DMS 273 treated with DMSO at 0.1 percent for 48 hours (cell line): ENCODE measurements at places on chromosomes 6 and 20.

DNA sequence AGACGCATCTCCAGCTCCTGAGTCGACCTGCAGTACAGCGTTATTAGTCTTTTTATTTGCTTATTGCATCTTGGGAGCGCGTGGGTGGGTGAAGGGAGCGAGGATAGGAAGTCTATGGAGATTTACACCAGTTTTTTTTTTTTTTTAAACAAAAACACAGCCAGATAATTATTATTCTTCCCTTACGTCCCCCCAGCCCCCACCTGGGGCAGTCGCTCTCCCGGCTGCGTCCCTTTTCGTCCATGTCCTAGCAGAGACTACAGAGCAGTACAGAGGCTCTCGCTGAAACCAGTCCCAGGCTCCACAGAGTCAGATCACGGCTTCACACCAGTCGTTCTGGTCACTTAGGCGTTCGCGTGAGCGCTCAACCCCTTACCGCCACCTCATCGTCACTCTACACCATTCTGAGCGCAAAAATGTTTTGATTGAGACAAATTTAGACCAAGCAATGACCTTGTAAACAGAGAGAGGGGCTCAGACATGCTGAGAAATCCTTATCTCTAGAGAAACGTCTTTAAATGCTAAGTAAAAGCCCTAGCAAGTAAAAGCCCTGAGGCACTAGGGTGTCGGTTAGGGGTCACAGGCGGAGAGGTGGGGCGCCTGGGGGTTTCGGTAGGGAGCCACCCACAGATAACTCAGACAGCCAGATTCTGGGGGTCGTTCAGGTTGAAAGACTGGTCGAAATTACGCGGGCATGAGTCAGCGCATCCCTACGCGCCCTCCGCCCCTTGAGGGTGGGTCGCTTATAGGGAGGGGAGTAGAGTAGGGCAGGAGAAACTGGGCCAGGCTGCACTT lies 975 bp upstream of the PPT2 start:
- no peak for DNase-seq

DNA sequence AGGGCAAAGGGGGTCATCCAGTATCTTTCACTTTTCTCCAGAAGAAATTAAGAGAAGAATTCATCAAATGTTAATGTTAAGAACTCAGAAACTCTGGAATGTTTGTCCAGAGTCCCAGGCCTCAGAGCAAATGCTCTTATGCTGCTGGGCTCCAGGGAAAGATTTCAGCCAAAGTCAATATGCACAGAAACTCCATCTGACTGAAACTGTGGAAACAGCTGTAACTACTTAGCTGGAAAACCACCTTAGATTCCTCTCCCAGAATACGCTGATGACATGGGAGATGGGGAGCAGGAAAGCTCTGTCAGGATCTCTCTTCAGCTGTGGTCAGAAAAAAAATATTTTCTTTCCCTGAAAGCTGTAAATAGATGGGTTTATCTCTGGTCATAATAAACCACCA lies 559.6 kb downstream of the RFPL4B start:
- DNase-seq: no peak

DNA sequence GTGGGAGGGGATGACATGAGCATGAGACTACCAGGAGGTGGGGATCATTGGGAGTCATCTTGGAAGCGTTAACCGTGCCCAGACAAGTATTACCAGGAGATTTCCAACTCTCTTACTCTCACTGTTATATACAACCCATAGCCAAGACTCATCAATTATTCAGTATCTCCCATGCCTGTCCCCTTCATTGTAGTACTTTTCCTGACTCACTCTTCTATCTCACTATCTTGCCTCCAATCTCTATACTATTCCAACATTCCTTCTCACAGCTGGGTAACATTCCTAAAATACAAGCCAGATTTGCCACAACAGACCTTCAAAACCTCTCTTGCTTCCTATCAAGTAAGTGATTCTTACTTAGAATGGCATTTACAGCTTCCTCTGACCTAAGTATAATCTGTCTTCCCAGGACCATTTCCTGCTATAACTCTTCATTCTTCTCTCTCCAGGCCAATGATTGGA lies 226.3 kb upstream of the SMLR1 start:
- no peak for DNase-seq

DNA sequence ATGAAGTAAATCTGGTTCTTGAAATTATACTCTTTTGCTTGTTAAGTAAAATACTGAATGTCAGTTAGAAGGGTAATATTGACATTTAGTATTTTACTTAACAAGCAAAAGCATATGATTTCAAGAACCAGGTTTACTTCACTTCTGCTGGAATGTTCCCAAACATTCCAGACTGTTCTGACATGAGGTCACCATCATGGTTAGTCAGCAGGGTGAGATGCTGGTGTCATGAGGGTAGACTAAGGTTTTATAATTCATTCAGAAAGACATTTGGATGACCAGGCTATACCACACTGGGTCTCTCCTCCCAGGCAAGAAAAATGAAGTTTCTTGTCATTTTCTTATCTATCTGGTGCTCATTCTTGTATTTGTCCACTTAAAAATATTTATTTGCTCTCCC lies 414.4 kb upstream of the MMS22L start:
- no peak for DNase-seq

DNA sequence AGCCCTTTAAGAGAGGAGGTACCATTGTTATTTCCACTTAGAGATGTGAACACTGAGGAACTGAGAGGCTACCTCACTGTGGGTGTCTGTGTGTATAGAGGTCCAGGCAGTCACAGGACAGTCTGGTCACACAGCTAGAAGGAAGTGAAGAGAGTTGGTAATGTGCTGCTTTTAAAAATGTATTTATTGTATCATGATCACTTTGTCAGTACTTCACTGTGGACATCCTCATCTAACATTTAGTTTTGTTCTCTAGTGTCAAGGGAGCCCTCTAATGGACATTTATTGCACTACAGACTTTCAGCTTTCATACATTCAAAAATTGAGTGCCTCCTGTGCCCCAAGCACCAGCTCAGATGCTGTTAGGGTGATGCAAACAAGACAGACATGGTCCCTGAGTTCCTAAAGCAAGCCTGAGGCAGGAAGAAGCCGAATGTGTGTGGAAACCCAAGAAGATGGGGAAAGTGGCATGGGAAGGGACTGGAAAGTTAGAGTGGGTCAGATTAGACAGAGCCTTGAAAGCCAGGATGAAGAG lies 123.0 kb downstream of the SLC16A10 start:
- DNase-seq: peak; percentile 13

DNA sequence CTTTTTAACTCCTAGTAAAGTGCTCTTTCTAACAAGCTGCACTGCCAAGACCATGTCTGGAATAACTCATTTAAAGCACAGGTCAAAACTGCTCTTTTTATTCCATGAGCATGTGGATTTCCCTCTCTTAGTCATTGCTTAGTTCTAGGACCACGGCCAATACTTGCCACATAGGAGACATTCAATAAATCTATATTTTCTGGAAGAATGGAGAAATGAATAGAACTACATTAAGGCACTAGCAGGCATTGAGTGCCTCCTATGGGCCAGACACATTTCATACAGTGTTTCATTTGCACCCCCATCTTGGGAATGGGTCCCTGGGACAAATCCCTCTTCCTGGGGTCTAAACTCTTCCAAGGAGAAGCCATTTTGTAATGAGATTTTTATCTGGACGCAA lies 552.8 kb upstream of the CITED2 start:
- no peak for DNase-seq

DNA sequence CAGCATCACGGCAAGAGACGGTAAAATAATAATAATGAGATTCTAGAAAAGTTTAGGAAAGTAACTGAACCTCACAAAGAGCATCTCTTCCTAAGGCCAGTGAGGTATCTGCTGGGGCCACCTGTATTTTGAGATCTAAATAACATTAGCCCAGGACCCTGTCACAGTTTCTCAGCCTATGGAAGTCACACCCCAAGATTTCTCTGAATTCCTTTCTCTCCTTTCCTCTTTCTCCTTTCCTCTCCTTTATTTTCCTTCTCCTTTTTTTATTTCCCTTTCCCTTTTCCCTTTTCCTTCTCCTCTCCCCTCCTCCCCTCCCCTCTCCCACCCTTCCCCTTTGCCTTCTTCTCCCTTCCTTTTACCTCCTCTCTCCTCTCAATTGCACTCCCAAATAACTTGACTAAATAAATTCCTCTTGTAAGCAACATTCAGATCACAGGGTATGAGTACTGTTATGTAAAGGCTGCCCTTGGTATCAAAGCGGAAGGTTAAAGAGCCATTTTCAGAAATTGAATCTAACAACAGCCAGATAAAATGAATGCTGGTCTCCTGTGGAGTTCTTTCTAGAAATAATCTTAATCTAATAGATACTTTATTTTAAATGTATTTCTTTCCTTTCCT lies 506.2 kb downstream of the EPM2A start:
- DNase-seq: no peak

- no peak for DNase-seq
These were observed 14.8 kb upstream of the TENT5A start for GRCh38 chr6:81767163-81767891.

GRCh38 chr6:149559389-149559788 lies 6.8 kb upstream of the GINM1 start:
- no peak for DNase-seq
